ENCODE measurements at places on chromosomes 5 and 9. TPM values are rescaled to one million over a fixed set of nuclear protein-coding genes. Genes with fewer than 3 reads are reported as not detected.

- DNase-seq: no peak
Observed at GRCh38 chr9:2418619-2419018, 203.0 kb upstream of the VLDLR start.

DNA sequence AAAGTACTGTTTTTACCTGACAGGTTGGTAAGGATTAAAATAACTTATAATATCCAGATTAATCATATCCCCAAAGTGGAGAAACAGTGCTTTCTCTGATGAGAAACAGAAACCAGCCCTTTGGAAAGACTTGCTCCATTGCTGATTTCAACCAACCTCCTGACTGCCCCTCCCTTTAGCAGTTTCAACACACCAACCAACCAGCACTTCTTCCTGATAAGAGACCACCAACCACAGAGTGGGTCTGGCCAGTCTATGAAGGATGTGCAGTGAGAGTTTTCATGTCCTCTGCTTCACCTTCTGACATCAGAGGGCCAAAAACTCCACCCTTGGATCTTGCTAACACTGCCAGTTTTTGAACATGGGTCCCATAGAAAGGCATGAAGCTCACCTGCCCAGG, 28.1 kb downstream of the RIGI start:
- no peak for DNase-seq

- DNase-seq: no peak
Observed at GRCh38 chr9:109331353-109331752, 10.5 kb upstream of the EPB41L4B start.

The TAF11L5 gene
- total RNA-seq: not detected
